Panc1 (cell line): ENCODE measurements at places on chromosomes 3 and 15.

DNA sequence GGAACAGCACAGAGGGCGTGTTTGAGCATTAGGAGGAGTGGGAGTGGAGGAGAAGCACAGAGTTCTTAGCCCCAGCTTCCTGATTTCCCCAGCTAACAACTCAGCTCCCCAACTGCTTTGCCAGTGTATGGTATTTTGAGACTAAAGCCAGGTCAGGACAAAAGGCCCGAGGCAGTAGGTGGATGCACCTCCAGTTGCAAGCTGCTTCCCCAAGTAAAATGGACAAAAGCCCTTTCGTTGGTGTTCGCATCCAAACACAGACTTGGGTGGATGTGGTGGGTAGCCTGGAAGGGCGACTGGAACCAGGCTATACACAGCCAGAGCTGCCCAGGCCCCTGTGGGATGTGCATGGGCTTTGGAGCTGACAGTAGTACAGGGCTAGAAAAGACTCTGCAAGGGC, 12.3 kb upstream of the EHD4 start:
- no peak for DNase-seq

GRCh38 chr3:65751123-65751700, 287.5 kb downstream of the MAGI1 start:
- no peak for DNase-seq

DNA sequence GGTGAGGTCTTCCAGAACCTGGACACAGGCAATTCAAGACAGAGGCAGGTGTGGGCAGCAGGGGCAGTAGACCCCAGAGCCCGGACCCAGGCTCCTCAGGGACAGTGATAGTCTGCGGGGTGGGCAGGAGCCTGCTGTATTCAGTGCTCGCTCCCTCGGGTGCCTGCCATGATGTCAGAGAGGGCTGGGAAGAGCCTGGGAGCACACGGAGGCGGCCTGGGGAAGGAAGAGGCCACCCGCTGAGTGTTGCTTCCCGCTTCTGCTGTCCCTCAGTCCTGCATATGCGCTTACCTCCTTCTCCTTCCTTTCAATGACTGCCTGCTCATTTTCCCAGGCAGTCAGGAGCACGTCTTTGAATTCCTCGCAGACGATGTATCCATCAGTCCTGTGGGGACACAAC, 22.8 kb downstream of the TMEM43 start:
- DNase-seq: no peak

DNA sequence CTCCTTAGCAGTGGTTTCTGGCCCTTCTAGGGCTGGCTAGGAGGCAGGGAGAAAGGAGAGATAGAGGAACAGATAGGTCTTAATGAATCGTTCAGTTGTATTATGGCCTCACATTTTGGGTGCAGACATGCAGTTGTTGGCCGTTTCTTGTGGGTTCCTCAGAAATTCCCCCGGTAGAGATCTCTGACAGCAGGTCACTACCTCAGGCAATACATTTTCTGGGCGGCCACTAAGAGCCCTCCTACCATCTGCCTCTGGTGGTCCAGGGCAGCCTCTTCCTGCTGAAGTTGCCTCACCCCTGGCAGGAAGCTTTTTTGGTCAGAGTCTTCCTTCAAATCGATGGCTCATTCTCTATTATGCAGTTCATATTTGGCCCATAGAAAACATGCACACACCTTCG, 266.1 kb downstream of the SV2B start:
- no peak for DNase-seq

- no peak for DNase-seq
These were observed at the start of gene USF3 for GRCh38 chr3:113695786-113696645. USF3 (minus strand) TSS chr3:113696642; CDS start chr3:113674878, 21,764 bp downstream.

DNA sequence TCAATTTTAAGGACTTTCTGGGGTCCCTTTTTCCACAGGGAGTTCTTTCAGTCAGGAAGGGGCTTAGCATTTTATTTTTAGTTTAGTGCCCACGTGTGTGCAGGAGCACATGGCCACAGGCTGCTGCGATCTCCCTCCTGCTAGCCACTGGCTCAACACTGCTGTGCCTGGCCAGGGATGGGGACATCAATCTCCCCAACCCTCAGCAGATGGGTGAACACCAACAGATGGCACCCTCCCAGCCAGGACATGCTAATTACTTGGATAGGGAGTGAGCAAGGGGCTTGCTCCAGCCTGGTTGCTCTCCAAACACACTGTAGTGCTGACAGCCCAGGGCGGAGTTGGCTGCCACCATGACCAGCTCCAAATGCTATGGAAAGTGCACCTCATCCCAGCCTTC, 7.4 kb upstream of the RIOX2 start:
- DNase-seq: no peak

DNA sequence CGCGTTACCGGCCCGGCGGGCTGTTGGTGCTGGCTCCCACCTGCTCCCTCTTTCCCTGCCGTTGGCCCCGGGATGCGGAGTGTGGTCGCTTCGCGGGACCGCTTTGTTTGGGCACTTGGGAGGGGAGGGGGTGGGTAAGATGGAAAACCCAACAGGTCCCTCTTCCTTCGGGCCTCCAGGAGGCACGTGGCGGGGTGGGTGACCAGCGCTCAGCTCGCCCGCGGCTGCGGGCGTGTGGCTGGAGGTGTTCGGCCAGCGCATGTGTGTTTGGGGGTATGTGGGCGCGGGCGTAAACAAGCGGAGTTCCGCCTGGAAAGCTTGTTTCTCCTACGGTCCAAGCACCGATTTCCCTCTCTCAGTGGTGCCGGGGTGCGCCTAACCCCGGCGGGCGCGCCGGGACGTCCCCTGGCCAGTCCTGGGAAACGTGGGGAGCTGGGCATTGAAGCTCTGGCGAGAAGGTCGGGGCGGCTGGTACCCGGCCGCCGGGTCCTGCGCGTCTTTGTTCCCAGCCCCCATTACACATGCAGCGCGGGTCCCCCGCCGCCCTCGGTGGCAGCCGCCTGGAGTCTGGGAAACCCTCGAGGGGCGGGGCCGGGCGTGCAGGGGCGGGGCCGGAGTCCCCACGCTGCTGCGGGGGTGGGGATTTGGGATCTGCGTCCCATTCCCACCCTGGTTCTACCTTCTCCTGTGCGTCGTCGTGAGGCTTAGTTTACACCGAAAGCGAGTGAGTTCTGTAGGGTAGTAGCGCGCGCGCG, 1.4 kb downstream of the ACVR2B start:
- no peak for DNase-seq

- no peak for DNase-seq
These were observed 17.0 kb upstream of the ARID3B start for GRCh38 chr15:74523982-74524381.

DNA sequence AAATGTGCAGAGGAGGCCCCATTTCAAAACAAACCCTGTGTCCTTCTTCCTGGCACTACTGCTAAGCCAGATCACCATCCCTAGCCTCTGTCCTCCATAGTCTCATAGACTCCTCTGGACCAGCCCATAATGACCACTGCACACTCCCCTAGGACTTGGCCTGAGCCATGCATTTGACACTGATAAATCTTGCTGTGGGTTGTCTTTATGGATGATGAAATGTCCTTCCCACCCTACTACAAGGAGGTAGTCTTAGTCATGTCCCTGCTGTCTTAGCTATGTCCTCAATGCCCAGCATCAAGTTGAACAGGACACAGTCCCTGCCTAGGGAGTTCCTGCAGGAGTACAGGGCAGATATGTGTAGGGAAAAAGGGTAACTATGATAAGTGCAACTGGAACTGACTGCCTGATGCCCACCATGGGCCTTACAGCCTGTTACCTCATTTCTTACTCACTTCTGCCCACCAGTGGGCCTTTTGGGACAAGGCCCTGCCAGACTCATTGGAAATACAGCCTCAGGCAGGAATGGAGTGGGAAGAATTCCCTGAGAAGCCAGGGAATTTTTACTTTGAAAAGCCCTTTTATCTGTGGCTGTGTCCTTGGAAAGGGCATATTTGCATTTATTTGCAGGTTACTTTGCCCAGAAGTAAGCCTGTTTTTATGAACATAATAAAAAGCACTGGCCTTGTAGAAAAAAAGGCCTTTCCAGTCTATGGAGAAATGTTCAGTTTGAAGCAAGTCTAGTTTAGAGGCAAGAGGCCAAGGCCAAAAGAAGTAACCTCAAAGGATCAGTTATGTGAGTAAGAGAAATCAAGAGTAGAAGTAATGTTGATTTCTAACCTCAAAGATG, 199.6 kb upstream of the EIF1B start:
- no peak for DNase-seq

DNA sequence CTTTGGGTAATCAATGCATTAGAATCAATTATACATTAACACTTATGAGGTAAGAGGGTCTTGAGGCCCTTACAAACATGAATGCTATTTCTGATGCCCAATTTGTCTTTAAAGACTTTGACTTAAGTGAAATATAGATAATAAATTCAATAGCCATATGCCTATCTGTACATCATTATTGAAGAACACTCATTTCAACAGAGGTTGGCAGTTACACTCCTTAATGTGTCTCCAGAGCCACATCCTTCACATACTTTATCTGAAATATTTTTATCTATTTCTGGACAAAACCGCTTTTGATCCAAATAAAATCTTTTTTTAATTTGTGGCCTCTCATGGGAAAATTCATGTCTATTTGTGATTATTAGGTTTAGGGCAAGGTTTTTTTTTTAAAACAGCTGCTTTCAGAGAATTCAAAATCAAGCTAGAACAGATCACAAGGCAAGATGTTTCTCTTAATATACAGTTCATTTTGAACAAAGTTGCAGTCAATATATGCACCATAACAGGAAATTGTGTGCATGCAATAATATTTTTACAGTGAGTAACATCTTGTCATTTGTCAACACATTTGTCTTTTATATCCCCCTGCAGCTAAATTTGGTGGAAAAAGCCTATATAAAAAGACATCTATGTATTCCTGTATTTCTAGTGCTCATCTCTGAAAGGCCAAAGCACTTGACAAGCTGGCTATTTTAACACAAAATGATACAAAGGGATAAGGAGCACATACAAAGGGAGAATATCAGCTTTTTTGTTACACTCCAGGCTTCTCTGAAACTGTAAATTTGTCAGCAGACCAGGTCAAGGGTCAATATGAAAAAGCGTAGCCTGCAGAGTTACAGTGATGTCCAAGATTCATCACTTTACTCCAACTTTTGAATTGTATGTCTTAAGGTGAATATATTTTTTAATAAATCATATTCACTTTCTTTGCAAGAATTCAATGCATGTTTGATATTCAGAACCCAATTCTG, 146.2 kb upstream of the DPH6 start:
- no peak for DNase-seq

DNA sequence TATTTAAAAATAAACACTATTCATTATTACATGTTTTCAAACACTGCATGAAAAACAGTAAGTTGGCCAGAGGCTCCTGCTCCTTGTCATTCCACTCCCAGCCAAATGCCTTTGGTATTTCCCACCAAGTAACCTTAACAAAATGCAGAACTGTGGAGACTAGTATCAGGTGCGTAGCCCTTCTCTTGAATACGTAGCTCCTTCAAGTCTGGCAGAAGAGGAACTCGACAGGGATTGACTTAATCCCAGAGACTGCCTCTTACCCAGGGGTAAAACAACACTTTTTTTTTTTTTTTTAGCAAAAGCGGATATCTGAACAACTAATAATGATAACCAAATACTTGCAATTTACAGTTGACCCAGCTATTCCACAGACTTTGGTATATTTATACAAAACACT, 738 bp downstream of the COMMD2 start:
- DNase-seq: no peak

- DNase-seq: no peak
These were observed 699.1 kb downstream of the NAALADL2 start for GRCh38 chr3:175558261-175558660.

GRCh38 chr3:21235491-21235890, 515.5 kb downstream of the ZNF385D start:
- no peak for DNase-seq

DNA sequence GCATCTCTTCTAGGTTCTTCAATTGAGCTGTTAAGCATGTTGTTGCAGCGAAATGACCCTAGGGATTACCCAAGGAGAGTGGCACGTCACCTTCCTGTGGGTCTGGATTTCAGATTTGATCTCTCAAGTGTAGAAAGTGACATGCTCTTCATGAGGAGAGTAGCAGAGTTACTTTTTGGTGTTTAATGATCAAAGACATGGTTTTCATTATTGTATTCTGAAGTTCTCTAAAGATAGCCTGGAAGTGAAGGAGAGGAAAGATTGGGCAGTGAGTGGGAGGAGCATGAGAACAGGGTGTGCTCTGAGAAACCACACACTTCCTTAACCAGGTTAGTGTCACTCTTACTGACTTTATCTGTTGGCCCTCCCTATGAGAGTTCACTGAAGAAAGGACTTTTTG, 153.6 kb downstream of the AKAP13 start:
- DNase-seq: no peak

DNA sequence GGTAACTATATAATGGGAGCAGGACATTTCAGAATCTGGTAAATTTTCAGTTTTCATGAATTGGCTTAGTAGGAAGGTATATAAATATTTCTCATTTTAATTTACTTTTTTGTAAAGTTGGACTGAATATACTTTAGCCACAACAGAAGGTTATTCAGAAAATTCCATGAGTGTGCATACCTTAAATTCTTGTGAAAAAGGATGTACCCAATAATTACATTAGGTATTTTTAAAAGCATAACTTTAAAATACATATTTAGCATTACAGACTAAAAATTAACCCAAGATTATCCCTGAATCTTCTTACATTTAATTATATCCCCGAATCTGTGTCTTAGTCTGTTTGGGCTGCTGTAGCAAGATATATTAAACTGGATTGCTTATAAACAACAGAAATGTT, 24.9 kb upstream of the ATP11B start:
- DNase-seq: no peak

GRCh38 chr15:73809728-73810501, 56.8 kb upstream of the INSYN1 start:
- DNase-seq: no peak

- DNase-seq: no peak
These were observed 301.0 kb upstream of the TBL1XR1 start for GRCh38 chr3:177498037-177498857.

DNA sequence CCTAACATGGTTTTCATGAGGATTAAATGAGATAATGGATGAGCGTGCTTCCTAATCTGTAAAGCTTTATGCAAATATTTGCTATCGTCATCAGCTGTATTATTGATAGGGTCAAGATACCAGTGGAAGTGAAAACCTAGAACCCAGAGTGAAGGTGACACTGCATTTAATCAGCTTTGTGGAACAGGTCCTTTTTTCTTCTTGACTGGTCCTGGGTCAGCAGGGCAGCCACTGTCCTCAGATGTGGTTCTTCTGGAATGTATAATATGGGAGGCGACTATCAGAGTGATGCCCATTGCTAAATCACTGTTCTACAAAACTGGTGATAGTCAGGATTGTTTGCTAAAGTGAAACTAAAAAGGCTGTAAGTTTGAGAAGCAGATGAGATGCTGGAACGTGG, 41.4 kb downstream of the SORD start:
- no peak for DNase-seq
